Tibial artery (tissue), 4 donors: ENCODE measurements at places on chromosomes 11 and 22.

- no peak for DNase-seq
Observed at GRCh38 chr11:116980136-116980793, 118.0 kb downstream of the SIK3 start.

DNA sequence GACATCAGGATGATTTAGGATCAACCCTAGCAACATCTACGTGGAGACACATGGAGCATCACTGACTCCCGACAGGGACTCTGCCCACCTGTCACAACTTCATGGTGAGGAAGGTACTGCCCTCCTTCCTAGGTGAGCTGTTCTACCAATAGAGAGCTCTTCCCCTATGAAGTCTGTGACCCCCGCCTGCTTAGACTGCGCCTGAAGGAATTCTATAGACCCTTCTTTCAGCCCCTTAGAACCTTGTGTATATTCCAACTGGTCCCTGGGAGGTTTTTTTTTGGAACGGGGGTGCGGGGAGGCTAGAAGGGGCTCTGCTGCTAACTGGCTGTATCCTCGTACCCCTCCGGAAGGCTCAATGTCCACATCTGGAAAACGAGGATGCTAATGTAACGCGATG, 566 bp downstream of the INTS4 start:
- DNase-seq: no peak

GRCh38 chr11:76317296-76317695, 63.6 kb downstream of the THAP12 start:
- no peak for DNase-seq

- DNase-seq: no peak
Observed at GRCh38 chr11:44416776-44417175, 106.8 kb upstream of the ALX4 start.
